ENCODE measurements at places on chromosomes 3 and 15.

- no peak for DNase-seq
These were observed 335.1 kb upstream of the THRB start for GRCh38 chr3:24829629-24830229.

DNA sequence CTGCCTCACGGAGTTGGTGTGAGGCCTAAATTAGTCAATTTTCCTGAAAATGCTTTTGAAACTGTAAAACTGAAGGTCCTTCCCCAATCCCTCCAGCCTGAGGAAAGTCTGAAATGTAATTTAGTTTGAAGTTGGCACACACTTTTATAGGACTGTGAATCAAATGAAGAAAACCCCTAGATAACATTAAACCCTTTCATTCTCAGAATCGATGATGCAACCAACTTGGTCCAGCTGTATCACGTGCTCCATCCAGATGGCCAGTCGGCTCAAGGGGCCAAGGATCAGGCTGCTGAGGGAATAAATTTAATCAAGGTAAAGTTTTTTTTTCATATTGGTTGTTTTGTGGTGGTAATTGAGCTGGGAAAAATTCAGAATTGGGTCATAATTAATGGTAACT lies 11.7 kb downstream of the MRPS22 start:
- DNase-seq, result no peak

DNA sequence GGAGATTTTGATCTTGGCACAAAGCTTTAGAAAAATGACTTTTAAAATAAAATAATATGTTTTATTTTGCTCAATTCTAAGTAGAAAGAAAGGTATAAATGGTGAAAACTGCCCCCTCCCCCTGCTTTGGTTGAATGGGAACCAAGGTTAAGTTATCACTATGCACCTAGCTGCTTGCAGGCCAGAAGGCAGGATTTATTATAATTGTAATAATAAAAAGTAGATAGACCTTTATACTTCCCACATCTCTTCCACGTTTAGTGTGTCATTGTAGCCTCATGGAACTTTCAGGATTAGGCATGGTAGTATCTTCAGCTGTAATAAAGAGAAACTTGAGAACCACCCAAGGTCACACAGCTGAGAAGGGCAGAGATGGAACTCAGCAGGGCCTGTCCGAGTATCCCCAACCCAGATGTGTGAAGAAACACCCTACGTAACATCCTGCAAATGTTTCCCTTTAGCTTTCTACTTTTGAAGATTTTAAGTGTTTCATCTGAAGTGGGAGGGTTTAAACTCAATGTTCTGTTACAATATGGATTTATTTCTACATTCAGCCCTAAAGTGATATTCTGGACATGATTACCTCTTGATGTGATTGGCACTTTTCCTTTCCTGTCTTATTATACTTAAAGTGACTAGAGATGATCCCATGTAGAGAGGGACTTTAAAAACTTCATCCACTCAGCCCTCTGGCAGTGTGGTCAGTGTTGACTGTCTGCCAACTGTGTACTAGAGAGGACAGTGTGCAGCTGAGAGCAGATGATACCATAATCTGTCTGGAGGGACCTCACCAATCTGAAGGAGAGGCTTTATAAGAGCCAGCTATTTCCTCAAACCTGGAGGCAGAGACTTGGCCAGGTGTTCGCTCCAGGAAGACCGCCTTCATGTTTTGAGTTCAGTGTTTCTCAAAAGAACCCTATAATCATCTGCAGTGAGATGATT lies 282.5 kb upstream of the TRIM42 start:
- DNase-seq, result no peak

DNA sequence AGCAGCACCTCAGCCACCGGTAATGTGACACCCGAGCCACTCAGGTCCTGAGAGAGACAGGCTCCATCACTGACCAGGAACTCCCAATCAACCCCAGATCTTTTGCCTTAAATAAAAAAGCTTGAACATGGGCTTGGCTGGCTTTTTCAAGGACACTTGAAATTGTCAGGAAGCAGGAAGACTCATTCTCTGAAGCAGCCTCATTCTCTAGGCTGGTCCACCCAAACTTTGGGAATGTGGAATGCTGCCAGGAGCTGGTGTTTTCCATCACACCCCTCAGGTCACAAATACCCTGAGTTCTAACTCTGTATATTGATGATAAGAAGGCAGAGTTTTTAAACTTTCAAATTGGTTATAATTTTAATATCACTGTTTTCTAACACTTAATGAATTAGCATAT lies 17.0 kb downstream of the CXCR6 start:
- DNase-seq, result no peak

DNA sequence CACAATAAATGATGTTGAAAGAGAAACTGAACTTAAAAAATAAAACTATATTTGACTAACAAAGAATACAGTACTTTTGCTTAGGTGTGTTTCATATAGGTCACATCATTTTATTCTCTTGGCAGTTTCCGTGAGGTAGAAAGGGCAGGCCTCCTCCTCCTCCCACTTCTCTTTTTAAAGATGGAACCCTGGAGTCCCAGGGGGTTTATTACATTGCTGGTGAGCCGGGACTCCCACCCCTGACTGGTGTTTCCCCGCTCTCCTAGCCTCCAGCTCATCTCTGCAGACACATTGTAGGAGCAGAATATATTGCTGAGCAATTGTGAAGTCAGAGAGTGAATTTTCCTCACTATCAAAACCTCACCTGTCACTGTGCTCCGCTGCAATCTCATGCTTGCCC lies 30.0 kb downstream of the ZDHHC23 start:
- no peak for DNase-seq

DNA sequence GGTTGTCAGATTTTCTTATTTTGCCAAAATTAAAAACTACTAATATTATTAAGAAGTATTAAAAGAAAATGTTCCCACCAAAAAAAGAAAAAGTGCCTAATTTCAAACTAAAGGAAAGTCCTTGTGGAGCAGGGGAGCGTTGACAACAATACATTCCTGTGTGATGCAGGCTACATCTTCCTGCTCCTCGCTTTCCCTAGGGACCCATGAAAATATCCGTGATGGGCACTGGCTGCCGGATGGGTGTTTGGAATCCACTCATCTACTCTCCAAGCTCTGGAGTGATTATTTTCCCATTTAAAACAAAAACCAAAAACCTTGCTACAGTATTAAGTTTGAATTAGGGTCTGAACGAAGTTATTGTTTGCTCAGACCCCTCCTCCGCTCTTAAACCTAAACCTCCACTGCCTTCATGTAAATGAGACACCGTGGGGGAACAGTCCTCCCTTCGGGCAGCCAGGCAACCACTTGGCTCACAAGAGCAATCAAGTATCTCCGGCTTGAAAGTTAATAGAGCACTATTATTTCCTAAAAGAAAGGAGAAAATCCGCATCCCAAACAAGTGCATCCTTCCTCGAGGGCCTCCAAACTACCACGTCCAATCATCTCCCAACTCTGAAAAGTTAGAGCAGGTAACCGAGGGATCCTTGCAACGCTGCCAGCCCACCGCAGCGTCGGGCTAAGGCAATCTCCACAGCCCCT lies 1.5 kb downstream of the ITGB5 start:
- no peak for DNase-seq

DNA sequence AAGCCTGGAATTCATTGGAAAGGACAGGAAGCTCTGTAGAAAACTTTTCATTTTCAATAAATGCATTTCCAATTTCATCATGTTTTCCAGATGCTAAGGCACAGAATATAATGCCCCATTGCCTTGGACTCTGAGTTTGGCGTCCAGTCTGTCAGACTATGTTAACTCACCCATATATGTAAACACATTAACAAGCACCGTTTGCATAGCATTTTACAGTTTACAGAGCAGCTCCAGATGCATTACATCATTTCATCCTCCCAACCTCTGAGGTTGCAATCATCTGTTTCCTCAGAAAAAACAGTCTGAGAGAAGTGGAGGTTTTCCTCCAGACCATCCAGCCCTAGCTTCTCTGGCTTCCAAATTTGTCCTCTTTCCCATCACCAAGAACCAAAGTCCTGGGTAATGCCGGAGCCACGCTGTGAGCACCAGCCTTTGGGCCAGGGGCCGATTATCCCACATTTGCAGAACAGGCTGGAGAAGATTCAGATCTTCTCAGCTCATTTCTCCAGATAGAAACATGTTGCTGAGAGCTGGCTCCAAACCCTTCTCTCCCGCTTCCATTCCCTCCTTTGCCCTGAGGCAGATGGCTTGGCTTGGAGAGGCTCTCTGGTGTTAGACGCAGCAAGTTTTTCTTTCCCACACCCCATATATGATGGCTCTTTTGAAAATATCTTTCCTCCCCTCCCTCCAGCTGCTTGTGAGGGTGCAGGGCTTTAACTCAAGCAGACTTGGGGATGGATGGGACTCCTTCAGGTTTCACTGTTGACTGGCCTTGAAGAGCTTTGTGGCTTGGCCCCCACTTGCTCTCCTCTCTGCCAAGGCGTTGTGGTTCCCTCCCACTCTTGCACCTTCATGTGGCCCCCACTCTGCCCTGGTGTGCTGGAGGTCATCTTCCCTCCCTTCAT lies 26.0 kb downstream of the CYP19A1 start:
- DNase-seq, result no peak

GRCh38 chr3:73435055-73435454 lies 189.7 kb downstream of the PDZRN3 start:
- no peak for DNase-seq

DNA sequence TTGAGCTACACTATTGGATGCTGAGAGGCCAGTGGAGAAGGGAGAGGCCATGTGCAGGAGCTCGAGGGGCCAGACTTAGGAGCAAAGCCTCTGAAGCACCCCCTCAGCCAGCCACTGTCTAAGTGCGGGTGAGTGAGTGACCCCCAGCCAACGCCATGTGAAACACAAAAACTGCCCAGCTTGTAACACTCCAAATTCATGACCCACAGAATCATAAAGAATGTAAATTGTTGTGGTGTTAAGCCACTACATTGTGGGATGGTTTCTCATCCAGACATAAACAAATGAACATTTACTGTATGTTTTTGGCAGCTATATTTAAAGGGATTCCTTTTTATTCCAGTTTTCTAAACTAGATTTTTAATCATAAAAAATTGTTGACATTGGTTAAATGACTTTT lies 27.2 kb upstream of the TMEM158 start:
- DNase-seq, result no peak

DNA sequence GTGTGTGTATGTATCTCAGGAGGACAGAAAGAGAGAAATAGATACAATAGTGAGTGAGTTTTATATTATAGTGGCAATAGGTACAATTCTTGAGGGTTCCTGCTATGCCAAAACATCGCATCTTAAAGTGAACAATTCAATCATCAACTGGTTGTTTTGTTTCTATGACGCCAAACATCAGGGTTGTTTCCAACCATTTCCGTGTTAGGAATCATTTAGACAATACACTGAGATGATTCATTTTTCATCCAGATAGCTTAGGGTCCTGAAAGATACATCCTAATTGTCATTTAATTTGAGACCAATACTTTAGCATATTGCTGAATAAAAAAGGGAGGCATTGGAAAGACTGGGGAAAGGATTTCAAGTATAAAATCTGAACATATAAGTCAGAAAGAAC lies 472.2 kb downstream of the MCTP2 start:
- DNase-seq, result no peak

DNA sequence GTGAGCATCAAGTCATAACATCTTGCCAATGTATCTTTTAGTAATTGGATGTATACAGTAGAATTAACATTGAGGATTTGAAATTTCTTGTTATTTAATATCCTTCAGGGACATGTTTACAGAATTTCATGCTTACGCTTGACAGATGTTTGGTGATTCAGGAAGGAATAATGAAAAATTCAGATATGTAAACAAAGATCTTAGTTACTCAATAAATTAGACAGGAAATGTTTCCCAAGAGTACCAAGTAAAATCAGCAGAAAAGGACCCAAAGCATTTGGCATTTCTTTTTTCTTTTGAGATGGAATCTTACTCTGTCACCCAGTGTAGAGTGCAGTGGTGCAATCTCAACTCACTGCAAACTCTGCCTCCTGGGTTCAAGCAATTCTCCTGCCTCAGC lies 4.7 kb upstream of the COL6A5 start:
- DNase-seq, result no peak

GRCh38 chr3:99332276-99332675 lies 306.1 kb upstream of the COL8A1 start:
- DNase-seq, result no peak

DNA sequence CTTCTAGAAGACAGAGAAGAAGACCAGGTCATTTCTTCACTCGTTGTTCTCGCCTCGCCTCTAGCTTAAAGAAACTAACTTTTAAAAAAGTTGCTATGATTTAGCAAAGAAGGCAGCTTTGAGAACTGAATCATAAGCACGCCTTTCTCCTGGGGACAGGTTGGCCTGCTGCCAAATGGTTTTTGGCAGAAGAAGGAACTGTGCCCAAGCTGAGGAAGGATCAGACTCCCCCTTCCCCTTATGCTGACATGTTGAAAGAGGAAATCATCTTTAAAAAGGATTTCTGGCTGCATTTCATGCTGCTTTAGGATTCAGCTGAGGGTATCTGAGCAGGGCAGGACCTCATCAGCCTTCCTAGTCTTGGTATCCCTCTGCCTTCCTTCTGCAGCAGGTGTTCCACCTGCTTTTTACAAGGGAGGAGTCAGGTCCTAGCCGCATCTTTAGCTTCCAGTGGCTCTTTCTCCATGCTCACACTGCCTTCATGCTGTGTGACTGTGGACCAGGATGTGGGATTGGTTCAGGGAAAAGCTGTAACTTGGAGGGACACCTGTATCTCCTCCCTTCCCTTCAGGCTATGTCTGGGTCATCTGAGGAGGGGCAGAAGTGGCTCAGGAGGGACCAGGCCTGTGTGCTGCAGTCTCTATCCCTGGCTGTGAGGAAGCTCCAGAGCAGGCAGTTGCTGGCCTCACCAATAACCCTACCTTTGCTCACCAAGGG lies 34.1 kb upstream of the HACD2 start:
- DNase-seq, result no peak

GRCh38 chr3:15983232-15983631 lies 185.5 kb upstream of the ANKRD28 start:
- DNase-seq, result no peak

- DNase-seq, result no peak
These were observed 723.9 kb upstream of the ALCAM start for GRCh38 chr3:104642827-104643226.

DNA sequence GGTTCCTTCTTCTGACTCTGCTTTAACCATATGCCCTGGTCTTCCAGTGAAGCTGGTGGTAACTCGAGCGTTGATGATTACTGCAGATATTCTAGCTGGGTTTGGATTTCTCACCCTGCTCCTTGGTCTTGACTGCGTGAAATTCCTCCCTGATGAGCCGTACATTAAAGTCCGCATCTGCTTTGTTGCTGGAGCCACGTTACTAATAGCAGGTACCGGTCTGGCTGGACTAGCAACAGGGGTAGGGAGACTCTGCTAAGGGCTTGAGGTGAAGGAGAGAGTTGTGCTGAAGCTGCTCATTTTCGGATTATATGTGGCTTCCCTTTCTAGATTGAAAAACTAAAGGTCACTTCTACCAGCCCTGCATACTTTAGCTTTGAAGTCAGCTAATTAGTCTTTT lies 16.8 kb downstream of the CLDN16 start:
- no peak for DNase-seq

- DNase-seq, result no peak
These were observed 6.9 kb upstream of the RPL35A start for GRCh38 chr3:197942956-197943556.

- no peak for DNase-seq
These were observed 98.6 kb upstream of the ETV5 start for GRCh38 chr3:186207515-186207914.

- DNase-seq, result no peak
These were observed 7.3 kb downstream of the ARL6IP5 start for GRCh38 chr3:69092030-69092516.

All from activated CD4-positive, alpha-beta T cell treated with anti-CD3 and anti-CD28 coated beads, Interleukin-2, amount 50 U/mL, for 1 hour (primary cell).